ENCODE measurements at places on chromosomes 7 and 10.
A peak's percentile ranks its signal among the peaks of the same experiment; 100 is the strongest.

- DNase-seq, result no peak
Measured at GRCh38 chr7:158603773-158604755, 16.4 kb upstream of the PTPRN2 start.

DNA sequence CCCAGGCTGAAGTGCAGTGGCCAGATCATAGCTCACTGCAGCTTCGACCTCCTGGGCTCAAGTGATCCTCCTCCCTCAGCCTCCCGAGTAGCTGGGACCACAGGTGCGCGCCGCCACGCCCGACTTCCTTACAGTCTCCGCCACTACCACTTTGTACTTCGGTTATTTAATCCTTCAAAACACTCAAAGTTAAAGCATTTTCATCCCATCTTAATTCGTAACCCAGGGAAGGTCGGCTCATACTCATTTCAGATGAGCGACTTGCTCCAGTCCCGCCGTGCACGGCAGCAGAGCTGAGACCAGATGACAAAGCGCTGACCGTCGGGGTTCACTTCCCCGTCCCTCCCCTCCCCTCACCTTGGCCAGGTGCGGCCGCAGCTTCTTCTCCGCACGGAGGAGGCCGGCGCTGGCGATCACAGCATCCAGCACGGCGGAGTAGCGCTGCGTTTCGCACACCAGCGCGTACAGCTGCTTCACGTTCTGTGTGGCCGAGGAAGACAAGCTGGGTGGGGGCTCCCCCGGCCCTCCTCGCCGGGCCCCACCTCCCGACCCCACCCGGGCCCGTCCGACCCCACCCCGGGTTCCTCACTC lies 457 bp downstream of the NSUN5 start:
- no peak for DNase-seq

- no peak for DNase-seq
Measured at GRCh38 chr7:74275401-74275881, 13.8 kb upstream of the CLIP2 start.

DNA sequence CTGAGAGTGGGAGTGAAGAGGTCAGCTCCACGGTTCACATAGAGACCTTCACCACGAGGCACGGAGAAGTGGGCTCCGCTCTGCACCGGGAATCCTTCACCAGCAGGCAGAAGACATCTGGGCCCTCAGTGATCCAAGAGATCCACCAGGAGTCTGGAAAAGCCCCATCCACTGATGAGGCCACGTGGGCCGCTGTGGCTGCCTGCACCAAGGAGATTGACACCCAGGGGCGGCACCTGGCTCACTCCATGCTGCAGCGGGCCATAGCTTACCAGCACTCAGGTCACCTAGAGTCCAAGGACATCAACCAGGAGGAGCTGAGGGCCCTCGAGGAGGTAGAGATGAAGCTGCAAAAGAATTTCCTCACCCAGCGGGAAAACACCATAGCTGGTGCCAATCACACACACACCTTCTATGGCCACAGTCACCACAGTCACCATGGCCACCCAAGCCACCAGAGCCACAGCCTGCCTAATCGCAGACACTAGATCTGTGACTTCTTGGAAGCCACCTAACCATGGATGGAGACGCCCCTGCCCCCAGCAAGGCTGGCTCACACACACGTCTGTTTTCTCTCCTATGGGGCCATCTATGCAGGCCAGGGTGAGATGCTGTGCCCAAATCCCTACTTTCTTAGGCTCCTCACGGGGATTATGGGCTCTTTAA lies 694 bp downstream of the C10orf62 start:
- no peak for DNase-seq

GRCh38 chr7:46909601-46910051 lies 672.3 kb downstream of the TNS3 start:
- DNase-seq, result no peak

- no peak for DNase-seq
Measured at GRCh38 chr10:101065481-101066145, 3.8 kb downstream of the KAZALD1 start.

- no peak for DNase-seq
Measured at GRCh38 chr7:70460071-70460470, 671.9 kb upstream of the GALNT17 start.

GRCh38 chr7:4134204-4134603 lies 547.9 kb upstream of the FOXK1 start:
- no peak for DNase-seq

DNA sequence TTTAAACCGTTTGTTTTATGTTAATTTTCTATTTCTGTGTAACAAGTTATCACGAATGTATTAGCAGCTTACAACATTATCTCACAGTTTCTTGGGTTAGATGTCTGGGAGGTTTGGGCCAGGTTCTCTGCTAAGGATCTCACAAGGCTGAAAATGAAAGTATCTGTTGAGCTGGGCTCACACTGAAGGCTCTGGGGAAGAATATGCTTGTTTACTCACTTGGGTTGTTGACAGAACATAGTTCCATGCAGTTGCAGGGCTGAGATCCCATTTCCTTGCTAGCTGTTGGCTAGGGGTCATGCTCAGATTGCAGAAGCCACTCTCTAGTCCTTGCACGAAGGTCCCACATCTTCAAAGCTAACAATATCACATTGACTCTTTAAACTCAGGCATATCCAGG lies 266.6 kb upstream of the GNAI1 start:
- no peak for DNase-seq

DNA sequence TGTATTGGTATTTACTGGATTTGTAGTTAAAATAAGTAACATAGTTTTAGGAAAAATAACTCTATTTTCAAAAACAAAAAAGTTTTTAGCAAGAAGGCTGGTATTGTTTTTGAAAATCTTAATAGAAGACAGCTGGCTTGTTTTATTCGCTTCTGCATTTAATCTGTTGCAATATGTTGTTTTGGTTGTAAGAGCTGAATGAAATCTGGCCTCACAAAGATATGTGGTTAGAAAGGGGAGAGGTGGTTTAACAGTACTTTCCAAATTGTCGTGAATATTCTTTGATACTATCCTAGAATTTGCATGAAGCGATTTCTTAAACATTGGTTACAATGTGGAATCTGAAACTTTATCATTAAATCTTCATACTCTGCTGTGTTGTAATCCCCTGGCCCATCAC lies 355.9 kb upstream of the FZD8 start:
- no peak for DNase-seq

DNA sequence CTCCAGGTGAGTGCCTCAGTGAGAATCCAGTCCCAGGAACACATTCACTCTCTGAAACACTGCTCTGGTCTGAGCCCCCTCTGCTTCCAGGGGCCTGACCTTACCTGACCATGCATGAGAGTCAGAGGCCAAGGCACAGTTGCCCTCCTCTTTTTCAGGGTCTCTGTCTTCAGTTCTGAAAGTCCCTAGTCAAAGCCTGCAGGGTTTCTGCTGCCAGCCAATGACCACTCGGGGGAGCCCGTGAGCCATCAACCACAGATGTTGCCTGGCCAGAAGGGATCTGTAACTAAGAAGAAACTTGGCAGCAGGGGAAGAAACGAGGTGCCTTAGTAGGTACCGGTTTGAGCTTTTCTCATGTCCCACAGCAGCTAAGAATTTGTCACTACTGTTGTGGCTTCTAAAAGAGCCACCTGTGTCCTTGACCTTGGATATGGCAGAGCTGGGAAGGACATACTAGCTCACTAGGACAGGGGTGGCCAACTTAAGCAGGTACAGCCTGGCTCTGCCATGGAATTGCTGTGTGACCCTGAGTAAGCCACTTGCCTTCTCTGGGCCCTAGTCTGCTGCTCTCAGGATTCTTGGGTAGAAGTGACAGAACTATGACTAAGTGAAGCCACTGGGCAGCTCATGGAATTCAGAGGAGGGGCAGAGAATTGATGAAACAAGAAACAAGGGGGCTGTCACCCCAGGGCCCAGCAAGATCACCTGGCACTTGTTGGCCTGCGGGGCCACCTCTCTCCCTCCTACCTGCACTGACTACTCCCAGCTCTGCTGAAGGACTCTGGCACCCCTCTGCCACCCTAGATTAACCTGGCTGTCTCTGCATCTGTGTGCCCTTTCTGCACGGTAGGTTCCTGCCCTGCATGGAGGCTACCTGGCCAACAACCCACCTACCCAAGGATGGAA lies 83.8 kb upstream of the GPR26 start:
- DNase-seq, result no peak

GRCh38 chr10:51685768-51686167 lies 13.6 kb downstream of the CSTF2T start:
- no peak for DNase-seq

GRCh38 chr7:40474790-40475680 lies 340.2 kb downstream of the SUGCT start:
- peak; percentile 22 for DNase-seq

DNA sequence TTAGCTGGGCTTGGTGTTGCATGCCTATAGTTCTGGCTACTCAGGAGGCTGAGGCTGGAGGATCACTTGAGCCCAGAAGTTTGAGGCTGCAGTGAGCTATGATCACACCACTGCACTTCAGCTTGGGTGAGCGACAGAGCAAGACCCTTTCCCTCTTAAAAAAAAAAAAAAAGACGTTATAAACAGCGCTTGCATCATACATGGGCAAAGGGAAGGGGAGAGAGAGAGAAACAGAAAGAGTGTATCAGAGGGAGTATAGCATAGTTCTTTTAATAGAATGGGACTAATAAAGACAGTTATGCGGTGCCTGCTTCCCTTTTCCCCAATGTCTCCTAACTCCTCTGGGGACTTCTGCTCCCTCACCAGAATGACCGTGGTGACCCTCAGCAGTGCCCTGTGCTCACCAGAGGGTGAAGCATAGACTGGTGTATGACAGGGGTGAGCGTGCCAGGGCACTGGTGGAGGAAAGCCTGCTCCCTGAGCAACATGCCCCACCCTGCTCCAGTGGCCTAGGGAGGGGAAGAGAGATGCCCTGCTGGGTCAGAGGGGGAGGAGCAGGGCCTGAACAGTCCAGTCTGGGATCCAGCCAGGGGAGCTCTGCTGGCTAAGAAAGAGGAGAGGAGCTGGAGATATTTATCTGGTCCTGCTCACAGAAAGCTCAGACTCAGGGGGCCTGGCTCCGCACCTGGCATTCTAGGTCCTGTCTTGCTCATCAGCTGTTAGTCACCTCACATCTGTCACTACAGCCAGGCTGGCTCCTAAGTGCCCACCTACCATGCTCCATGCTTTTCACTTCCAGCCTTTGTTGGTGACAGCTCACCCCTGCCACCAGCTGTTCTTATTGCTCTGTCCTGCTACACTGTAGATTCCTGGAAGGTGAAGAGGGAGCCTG lies 2.2 kb downstream of the PDZD7 start:
- DNase-seq, result no peak

- DNase-seq, result no peak
Measured at GRCh38 chr7:30826181-30826580, 55.0 kb downstream of the MINDY4 start.

GRCh38 chr10:133465950-133466474 lies 12.3 kb downstream of the SCART1 start:
- DNase-seq, result no peak

DNA sequence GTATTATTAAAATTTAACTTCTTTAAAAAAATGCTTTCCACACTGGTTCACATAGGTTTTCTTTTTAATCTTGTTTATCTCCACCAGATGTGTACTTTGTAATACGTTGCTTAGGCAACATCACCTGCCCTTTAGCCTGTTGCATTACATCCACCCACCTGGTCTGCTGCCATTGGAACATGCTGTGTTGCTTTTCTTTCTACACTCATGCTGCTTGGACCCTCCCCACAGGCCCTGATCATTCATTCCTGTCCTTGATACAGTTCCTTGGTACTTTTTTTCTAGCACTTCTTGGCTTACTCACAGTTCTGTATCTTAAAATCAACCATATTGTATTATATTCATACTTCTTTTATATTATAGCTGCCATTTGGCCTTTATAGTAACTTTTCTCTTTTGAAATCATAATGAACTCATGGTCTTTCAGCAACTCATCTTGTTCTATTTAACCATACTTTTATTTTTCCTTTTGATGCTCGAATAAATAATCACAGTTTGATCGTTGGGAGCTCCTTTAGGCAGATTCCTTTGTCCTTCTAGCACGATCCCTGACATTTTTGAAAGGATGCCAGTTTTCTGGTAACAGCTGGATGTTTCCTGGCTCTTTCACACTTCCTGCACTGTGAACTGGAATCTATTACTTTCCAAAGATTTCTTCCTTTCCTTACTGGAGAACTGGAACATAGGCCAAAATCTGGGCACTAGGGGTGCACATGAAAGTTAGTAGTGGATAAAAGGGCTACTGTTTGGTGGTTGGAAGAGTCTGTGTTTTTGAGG lies 125.1 kb downstream of the CDK14 start:
- no peak for DNase-seq

DNA sequence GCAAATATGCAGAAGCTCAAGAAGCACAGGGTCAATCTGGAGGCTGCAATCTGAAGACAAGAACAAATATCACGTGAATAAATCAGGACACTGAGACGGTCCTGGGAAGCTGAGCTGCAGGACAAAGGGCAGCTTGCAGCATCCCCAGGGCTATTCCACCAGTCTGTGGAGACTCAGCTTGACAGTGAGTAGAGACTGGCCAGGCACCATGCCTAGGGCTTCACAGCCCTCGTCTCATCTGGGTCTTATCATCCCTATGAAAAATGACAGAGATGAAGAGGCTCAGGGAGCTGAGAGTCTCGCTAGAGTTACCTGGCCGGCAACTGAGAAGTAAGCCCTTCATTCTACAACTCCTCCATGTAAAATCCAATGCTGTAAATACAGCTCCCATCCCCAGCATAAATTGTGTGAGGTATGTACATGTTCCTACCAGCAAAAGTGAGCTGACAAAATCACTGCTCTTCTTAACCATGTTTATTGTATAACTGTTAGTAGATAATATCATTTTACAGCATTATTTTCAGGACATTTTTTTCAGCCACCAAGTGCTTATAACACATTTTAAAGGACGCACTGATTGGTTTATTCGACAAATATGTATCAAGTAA lies 186.6 kb upstream of the IGFBP3 start:
- no peak for DNase-seq

DNA sequence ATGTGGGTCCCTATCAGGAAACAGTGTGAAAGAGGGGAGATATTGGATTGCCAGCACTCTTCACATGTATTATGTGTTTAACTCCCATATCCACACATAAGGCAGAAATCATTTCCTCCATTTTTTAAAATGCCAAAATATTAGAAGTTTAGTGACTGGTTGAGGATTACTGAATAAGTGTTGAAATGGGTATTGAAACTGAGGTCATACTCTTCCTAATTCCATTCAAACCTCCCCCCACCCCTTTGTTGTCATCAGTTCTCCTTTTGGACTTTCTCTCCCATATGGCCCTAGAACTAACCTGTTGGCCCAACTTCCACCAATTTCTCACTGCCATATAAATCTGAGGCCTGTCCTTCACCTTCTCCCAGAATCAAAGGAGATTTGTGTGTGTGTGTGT lies 81.6 kb downstream of the EVX1 start:
- no peak for DNase-seq

- DNase-seq, result no peak
Measured at GRCh38 chr7:82594665-82595064, 151.1 kb upstream of the CACNA2D1 start.

GRCh38 chr7:54709283-54709682 lies 49.7 kb downstream of the SEC61G start:
- DNase-seq, result no peak
